ENCODE measurements at places on chromosomes 4 and X.

GRCh38 chr4:3481783-3482393, 18.8 kb downstream of the DOK7 start:
- DNase-seq: no peak

DNA sequence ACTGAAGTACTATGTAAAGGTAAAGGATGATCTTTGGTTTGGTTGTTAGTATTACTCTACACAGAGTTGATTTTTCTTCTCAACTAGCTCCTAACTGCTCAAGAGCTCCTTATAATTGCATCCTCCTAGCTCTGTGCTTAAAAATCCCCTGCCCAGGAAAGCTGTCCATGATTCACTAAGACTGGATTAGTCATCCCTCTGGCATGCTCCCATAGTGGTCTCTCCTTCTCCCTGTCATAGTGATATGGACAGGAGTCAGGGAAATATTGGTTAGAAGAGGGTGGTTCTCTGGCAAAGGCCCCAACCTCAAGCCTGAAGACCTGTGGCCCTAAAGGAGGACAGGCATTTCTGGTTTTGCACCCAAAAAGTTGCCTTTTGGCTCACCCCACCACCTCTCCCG, 242.3 kb upstream of the KCNIP4 start:
- DNase-seq: no peak

GRCh38 chr4:183129675-183130074, 30.6 kb downstream of the WWC2 start:
- no peak for DNase-seq

- no peak for DNase-seq
Measured at GRCh38 chr4:83262682-83263081, 21.9 kb downstream of the COQ2 start.

DNA sequence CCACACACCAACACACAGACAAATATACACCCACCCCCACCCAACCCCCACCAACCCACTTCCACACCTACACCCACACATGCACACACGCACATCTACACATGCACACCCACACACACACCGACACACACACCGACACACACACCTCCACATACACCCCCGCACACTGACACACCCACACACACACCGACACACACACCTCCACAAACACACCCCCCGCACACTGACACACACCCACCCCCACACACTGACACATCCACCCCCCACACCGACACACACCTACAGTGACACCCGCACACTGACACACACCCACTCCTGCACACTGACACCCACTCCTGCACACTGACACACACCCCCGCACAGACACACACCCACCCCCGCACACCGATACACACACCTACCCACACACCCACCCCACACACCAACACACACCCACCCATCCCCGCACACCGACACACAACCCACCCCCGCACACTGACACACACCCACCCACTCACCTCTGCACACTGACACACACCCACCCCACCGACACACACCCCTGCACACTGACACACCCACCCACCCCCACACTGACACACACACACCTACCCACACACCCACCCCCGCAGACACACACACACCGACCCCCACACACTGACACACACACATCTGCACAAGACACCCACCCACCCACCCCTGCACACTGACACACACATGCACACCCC, 31.1 kb downstream of the FGFRL1 start:
- no peak for DNase-seq

DNA sequence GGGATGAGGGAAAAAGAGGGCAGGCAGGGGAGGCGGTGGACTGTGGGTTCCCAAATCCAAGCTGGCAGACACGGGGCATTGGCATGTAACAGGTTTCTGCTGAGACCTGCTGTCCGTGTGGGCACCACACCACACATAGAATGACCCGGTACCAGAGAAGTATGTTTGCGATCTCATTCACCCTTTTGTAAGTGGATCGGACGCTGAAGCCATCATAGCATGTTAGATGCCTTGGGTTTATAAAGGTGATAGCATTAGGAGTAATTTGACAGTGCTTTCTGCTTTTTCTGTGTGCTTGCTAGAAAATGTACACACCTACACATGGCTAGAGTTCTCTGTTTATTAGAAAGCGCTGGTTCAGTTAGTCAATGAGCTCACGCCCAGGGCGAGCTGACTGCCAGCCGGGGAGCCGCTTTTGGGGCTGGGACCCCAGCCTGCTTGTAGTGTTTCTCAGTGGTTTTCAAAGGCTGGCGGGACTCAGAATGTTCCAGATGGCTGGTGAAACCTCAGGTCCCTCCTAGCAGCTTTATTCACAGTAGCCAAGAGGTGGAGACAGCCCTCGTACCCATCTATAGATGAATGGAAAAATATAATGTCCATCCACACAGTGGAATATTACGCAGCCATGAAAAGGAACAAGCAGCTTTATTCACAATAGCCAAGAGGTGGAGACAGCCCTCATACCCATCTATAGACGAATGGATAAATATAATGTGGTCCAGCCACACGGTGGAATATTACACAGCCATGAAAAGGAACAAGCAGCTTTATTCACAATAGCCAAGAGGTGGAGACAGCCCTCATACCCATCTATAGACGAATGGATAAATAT, 579 bp downstream of the IL3RA start:
- DNase-seq: no peak

DNA sequence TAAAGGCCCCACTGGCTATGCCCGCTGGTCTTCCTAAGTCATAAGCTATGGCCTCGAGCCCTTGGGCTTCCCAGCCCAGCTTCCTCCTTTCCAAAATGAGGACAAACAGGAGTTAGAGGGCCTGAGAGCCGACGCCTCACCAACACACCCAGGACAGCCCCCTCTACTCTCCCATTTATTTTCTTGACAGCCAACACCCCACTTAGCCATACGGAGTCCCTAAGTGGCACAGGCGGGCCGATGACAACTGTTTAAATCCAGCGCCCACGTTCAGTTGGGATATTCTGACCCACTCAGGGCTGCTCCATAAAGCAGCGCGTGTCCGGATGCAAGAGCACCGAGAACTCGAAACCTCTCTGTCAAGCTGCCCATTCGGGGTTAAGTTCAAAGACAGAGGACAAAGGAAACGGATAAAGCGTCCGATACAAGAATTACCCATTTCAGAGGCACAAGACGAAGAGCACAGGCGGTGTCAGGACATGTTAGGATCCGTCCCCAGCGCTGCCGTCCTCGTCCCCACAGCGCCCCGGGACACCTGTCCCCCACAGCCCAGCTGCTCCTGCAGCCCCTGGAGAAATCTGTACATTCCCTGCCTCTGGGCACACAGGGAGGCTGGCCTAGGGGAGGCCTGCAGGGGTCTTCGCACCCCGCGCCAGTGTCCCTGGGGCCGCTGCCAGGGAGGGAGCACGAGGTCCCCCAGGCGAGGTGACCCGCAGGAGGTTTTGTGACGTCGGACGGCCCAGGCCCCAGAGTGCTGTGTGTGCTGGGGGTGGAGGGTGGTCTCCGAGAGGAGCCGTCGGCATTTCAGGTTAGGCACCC, 1.2 kb downstream of the PRKX start:
- no peak for DNase-seq

- no peak for DNase-seq
Measured at GRCh38 chrX:72347366-72347765, 41.7 kb upstream of the CITED1 start.

DNA sequence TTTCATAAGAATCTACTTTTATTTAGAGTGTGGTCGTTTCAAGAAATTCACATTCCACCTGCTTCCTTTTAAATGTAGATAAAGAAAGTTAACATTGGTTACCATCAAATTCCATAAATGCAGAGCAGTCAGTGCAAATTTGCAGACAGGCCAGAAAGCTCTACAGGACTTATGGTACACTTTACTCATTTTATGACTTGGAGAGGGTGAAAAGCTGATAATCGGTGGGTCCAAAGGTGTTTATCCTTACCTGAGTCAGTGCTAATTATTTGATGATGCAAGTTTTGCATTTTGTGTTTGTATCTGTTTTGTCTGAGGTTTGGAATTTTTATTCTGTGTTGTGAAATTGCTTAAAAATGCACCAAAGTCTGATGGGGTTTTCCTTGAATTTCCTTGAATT, 193.3 kb downstream of the PALLD start:
- no peak for DNase-seq

GRCh38 chrX:1466971-1467561, 14.4 kb upstream of the ASMTL start:
- DNase-seq: no peak

DNA sequence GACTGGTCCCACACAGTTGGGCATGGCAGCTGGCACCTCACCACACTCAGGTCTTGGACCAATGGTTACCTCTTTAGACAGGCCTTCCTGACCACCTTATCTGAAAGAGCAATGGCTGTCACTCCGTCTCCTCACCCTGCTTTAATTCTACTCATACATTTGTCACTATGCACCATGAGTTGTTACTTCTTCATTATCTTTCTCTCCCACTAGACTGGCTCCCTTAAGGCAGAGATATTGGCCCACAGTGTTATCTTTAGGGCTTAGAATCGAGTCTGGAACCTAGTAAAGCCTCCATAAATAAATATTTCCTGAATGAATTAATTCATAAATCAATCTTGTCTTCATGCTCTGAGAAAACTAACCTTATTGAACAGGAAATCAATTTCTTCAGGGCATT, 46.6 kb downstream of the DCHS2 start:
- no peak for DNase-seq

- no peak for DNase-seq
Measured at GRCh38 chrX:70480660-70481018, 36.0 kb downstream of the DLG3 start.

GRCh38 chr4:2858451-2859217, 15.0 kb downstream of the ADD1 start:
- no peak for DNase-seq

DNA sequence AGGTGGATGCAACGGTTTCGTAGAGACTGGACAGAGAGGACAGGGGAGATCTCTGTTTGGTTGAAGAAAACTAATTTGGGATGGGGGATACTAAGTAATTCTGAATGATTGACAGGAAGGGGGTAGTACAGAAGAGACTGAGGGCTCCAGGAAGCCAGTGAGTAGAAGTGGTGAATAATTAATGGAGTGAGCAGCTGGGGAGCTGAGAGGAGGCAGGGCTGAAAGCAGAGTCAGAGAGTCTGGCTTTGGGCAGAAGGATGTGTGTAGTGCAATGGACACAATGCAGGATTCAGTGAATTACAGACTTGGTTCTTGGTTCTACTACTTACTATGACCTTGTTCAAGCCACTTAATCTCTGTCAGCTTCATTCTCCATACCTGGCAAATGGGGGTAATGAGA, 161.7 kb downstream of the RBMX2 start:
- no peak for DNase-seq

DNA sequence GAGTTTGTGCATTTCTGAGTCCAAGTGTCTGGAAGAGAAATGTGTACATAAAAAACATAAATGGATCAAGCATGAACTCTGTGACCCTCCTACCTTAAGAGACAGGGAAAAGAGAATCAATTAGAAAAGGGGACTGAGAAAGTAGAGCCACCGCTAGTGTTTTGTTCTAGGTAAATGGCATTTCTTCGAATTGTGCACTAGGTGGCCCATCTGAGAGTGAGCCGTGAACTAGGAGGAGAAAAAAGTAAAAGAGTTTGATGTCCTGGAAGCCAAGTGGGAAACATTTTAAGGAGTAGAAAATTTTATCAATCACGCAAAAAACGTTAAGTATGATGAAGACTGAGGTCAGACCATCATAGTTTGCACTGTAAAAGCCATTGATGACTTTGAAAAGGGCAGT, 55.1 kb downstream of the NAF1 start:
- no peak for DNase-seq

DNA sequence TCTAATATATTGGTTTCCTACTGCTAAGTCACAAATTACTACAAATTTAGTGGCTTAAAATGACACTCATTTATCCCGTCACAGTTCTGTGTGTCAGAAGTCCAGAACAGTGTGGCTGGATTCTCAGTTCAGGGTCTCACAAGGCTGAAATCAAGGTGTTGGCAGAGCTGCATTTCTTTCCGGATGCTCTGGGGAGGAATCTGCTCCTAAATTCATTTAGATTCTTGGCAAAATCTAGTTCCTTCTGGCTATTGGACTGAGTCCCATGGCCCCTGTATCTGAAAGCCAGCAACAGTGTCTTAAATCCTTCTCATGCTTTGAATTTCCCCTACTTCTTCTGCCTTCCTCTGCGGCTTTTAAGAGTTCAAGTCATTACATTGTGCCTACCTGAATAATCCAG, 103.1 kb upstream of the BMP3 start:
- DNase-seq: no peak

DNA sequence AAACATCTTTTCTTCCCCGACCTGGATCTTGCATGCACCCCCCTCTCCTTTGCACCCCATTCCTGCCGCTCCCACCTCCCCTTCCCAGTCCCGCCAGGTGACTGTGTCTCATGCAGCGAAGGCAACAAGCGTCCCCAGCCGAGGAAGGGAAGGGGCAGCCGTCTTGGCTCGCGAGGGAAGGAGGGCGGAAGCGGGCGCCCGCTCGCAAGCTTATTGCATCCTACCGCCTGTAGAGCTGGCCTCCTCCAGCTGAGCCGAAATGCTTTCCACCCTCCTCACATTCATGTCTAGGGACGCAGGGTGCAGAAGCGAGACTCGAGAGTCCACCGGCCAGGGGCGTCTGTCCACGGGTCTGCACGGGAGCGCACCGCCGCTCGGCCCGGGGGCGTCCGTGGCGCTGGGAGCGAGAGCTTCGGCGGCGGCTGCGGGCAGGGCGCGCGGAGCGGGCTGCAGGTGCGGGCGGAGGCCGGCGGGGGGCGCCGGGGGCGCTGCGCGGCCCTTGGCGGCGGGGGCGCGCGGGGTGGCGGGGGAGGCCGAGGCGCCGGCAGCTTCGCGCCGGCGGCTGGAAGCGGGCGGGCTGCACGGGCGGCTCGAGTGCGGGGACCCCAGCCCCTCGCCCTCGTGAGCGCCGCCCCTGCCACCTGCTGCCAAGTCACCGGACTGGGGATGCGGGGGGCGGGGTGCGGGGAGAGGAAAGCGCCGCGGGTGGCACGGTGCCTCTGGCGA, at the start of gene KCNIP4:
KCNIP4 (minus strand) TSS at position 426 of the 726 bp plus-strand sequence.
- no peak for DNase-seq

DNA sequence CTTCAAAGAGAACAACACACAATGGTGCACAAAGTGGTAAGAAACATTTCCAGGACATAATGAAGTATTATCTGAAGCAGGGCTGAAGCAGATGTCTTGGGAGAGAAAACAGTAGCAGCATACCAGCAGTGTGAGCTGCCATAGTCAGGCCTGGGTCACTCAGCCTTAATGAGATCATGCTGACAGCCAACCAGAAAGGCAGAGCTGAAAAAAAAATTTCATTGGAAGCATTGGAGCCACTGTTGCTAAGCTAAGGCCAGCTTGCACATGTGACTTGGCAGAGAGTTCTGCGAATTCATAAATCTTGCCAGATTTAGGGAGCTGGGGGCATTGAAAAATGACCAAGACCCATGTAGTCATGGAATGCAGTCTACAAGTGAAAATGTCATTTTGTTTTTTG, 444.0 kb upstream of the PITX2 start:
- no peak for DNase-seq

- DNase-seq: no peak
Measured at GRCh38 chr4:80253510-80253909, 13.0 kb upstream of the FGF5 start.

DNA sequence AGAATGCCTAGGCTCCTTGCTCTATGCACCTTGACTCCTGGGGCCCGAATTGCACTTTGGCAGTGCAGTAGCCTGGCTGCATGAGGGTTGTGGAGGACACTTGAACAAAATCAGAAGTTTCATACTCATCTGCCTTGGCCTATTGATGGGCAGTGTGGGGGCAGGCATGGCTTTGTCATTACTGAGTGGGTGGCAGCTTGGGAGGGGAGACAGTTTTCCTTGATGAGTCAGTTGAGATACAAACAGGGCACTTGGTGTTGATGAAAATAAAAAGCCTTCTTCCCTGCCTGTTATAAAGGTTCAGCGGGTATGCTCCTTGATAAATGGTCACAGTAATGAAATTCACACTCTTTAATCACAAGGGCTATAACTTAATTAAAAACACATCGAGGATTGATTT, 126.8 kb upstream of the MAMLD1 start:
- DNase-seq: no peak
